ENCODE measurements at places on chromosomes 12 and 14.

DNA sequence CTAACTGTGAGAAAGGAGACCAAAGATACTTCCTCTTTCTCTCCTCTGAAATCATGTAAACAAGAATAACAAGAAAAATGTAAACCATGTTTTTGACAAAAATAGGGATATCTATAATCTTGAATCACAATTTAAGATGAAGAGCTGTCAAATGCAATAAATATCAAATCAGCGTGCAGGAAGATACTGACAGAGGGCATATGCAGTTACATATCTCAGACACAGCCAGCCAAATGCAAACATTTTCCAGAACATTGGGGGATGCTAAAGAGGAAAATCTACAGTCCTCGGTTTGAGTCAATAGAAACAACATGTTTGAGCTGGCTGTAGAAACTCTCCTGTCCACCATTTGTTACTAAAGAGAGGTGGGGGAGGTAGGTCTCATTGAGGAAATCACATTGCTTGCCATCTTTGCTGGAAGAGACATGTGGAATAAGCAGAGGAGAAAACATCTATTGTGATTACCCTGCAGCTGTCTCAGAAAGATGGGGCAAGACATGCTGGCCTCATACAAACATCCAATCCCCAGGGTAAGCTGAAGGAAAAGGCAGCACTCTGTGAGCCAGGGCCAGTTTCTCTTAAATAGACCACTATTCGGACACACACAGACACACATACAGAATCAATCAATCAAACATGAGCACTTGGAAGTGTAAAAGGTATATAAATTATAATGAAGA is 43.5 kb downstream of the CNTN1 start:
- DNase-seq = no peak

DNA sequence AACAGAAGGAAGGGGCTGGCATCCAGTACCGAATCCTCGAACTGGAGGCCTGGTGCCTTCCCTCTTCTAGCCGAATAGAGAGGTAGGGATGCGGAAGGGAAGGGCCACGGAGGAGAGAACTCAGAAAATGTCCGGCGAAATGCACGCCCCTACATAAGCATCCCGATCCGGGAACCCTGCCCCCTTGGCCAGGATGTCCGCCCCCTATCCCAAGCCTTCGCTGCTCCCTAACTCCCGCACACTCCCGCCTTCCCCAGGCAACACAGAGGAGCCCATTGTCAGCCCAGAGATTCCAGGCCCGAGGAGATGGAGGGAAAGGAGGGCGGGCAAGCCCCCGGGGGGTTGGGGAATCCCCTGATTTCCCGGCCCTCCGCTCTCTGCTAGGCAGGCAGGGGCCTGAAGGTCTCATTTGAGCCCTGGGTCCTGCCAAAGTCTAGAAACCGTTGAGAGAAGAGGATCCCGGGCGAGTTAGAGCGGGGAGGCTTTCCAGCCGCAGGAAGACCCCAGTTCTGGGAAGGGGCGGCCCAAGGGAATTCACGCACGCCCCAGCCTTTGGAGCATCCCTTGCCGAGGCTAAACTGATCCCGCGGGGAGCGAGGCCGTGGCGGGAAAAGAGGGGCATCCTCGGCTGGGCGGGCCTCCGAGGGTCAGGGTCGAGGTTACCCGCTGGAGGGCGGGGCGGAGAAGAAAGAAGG is 569 bp upstream of the ARHGEF40 start:
- DNase-seq = peak; percentile 77

DNA sequence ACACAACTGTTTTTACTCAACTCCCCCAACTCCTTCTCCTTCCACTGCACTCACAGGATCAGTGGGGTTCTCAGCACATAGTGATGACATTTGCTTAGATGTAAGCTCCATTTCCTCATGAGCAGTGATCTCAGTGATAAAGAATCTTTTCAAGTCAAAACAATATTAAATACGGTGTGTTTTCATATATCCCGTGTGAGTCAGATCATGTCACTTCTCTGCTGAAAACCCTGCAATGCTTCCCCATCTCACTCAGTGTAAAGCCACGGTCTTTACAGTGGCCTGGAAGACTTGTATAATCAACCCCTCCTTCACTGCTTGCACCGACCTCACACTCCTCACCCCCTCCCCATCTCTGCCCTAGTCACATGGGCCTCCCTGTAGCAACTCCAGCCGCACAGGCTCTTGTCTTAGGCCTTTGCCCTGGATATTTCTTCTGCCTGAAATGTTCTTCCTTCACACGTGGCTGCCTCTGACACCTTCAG is 149.7 kb upstream of the ARHGAP5 start:
- peak; percentile 24 for DNase-seq

DNA sequence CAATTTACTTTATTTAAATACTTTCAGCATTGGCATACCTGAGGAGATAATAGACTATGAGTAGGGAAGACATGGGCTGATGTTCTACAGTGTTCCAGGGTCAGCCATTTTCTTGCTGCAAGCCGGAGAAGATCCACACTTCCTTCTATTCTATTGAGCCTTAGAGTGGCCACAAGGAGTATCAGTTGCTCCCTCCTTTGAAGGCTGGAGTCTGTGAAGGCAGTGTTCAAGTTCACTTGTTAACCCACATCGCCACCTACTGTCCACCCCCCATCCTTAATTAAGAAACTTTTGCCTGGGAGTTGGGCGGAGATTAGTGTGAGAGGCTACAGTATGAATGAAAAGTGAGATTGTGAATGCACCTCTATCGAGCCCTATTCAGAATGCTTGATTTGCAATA is 666.6 kb downstream of the NRXN3 start:
- DNase-seq = peak; percentile 82

DNA sequence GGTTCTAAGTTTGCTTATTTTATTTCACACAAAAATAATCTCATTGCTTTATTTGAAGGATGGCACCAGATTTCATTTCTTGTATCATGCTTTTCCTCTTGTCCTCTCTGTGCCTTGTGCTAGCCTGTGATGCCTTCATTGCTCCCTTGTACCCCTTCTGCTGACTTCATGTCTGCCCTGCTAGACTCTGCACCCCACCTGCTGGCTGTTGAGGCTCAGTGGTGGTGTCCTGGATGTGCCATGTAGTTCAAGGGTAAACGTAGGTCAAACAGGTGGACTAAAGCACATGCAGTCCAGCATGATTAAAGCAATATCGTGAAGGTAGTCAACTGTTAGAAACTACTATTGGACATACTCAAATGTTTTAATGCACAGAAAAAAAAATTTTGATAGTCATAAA is 21.6 kb downstream of the MRPS35 start:
- no peak for DNase-seq

DNA sequence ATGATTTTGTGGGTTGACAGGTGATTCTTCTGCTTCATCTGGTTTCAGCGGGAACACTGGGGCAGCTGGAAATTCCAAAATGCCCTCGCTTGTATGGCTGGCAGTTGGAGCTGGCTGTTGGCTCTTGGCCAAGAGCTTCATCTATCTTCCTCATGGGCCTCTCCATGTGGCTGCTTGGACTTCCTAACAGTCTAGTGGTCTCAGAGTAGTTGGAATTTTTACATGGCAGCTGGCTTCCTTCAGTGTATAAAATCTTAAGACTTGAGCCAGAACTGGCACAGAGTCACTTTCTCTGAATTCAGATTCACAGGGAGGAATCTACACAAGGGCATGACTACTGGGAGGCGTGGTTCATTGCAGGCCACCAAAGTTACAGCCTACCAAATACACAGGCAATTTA is 204.9 kb upstream of the RMST start:
- no peak for DNase-seq

DNA sequence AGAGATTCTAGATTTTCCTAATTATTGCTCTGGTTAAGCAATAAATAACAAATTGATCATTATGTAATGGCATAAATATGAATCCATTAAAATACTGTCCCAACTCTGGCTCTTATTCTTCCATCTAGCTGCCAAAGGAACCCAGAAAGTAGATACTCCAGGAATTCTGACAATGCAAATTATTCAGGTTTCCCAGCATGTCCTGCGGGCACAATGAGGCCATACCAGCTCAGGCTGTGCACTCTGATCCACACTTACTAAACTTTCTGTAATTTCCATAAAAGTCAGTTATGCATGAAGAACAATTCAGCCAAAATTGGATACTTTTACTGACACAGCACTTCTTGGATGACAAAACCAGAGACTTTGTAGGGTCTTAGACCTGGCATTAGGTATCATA is 576.3 kb downstream of the KCNH5 start:
- no peak for DNase-seq

GRCh38 chr12:104974626-104975290 is 11.4 kb upstream of the NOPCHAP1 start:
- DNase-seq = peak; percentile 75

DNA sequence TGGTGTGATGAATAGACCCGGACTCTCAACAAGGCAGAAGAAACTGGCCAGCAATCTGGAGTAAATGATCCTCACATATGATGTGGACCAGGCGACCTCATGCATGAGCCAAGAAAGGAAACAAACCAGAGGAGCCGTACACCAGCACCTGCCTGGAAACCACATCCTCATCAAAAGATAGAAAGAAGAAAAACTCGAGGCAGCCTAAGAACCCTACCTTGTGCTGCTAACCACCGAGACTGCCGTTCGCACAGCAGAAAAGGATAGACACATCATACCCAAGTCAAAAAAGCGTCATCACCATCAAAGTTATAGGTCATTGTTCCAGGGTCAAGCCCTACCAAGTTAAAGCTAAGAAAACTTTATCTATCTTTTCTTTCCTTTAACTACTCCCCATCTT is 66.7 kb downstream of the RESF1 start:
- DNase-seq = no peak

- no peak for DNase-seq
Observed at GRCh38 chr12:124077701-124078100, 104.7 kb downstream of the ZNF664 start.

- DNase-seq = no peak
Observed at GRCh38 chr12:77315407-77315806, 250.0 kb upstream of the E2F7 start.

DNA sequence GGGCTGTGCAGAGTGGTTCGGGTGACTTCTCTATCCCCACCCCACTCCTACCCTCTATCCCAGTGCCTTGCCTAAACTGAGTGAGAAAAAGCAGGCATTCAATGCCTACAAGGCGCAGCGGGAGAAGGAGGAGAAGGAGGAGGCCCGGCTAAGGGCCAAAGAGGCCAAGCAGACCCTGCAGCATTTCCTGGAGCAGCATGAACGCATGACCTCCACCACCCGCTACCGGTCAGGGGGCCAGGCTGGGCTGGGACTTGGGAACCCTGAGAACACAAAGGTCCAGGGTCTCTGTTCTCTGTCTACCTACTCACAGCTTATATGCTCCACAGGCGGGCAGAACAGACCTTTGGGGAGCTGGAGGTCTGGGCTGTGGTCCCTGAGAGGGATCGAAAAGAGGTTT is 11.7 kb downstream of the PRPF40B start:
- DNase-seq = no peak

- no peak for DNase-seq
Observed at GRCh38 chr14:99862136-99862535, 68.9 kb downstream of the EML1 start.

GRCh38 chr12:29072631-29073030 is 76.4 kb upstream of the FAR2 start:
- no peak for DNase-seq

- no peak for DNase-seq
Observed at GRCh38 chr14:55867719-55868118, 250.5 kb upstream of the PELI2 start.

DNA sequence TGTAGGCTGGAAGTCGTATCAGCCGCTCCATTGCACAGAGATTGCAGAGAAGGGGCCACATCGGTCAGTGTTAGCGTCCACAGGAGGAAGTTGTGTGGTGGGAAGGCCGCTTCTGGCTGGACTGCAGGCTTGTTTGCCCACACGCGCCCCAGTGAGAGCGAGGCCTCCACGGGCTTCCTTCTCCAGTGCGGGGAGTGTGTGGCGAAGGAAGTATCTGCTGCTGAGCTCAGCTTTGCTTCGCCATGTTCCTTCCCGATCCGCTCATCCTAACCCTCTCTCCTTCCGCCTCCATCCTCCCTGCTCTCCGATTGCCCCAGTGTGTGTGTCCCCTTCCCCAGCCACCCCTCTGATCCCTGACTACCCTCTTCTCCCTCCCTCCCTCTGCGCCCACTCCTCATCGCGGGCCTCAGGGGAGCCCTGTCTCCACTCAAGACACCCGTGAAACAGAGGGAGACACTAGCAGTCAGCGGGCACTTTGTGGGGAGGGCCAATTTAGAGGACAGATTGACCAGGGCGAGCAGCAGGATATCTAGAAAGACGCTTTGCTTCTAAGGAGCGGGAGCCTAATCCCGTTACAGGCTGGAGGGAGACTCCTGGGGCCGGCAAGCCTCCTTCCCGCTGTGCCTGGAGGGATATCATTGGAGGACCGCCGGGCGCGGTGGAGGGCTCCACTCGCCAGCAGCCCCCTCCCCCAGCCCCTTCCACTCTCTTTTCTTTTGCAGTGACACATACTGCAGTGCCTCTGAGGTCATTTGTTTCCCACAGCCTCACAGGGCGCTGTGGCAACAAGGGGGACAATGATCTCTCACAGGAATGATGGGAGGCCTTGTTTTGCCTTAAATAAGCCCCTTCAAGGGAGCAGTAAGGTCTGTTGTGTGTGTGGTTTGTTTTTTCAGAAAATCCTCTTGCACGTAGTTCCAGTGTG is 428.8 kb downstream of the ZFP36L1 start:
- DNase-seq = peak; percentile 76

- no peak for DNase-seq
Observed at GRCh38 chr12:49767333-49767732, 26.0 kb downstream of the TMBIM6 start.

DNA sequence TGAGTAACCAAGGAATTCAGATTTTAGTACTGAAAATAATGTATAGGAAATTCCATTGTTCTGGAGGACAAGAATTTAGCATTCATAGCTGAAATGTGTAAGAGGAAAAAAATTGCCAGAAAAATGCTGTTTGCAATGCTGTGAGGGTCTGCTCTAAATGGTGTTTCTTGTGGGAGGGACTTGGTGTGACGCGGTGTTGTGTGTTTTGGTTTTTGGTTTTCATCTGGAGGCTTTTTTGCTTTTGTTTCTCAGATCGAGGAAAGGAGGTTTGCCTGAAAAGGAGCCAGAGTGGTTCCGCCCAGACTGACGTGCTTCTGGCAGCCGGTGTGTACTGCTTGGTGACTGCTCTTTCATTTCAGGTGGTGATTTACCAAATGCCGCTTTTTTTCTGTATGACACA is 211.8 kb upstream of the HMGA2 start:
- DNase-seq = no peak

DNA sequence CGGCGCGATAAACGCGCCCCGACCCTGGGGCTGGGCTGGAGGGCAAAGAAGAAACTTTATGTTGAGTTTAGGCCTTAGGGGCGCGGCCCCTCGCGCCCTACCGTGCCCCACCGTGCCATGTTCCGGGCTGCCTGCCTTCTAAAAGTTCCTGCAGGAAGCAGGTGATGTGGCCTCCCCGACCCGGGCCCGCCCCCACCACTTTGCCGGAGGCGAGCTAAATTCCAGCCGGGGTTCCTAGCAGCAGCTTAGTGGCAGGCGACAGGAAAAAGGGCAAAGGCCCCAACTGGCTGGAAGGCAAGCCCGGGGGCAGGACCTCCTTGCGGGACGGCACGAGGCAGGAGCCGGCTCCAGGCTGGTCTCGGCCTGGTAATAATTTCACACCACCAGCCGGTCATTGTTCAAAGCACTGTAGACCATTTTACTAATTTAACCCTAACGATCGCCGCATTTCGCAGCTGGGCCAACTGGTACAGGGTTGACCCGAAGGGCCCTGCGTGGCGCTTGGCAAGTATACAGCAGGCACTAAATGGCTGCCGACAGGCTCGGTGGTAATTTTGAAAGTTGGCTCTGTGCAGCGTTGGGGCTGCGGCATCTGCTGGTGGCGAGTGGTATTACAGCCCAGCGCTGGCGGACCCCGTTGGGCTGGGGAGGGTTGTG is 895 bp upstream of the CCDC88C start:
- DNase-seq = peak; percentile 58

- no peak for DNase-seq
Observed at GRCh38 chr12:61869796-61870195, 390.4 kb upstream of the USP15 start.

GRCh38 chr12:13348464-13348863 is 151.9 kb downstream of the EMP1 start:
- no peak for DNase-seq
